T1000 (cell line): ENCODE measurements at places on chromosomes 7 and 10.

DNA sequence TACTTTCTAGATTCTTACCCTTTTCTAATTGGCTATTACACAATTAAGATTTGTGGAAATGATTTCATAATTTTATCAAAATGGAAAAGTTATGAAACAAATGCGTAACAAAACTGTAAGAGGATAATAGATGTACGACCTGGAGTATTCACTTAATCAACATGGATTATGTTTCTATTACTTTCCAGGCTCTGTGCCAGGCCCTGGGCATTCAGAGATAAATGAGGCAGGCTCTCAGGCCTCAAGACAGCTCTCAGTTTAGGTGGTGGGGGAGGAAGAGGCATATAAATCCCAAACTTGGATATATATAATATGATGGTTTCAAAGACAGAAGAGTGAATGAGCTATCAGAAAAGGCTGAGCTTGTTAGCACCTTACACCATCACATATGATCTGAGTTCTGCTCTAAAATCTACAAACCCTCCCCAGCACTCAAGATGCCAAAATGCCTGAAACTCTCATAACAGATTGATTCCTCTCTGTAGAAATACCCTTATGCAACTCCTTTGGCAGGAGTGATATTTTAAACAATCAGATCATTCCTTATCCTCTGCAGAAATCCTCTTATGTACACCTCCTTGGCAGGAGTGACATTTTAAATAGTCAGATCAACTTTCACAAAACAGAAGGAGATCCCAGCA is 42.5 kb downstream of the ACBD5 start:
- no peak for DNase-seq

- no peak for DNase-seq
Measured at GRCh38 chr10:68237173-68237572, 5.3 kb upstream of the ATOH7 start.

- DNase-seq: no peak
Measured at GRCh38 chr10:66746711-66747110, 179.1 kb upstream of the LRRTM3 start.

DNA sequence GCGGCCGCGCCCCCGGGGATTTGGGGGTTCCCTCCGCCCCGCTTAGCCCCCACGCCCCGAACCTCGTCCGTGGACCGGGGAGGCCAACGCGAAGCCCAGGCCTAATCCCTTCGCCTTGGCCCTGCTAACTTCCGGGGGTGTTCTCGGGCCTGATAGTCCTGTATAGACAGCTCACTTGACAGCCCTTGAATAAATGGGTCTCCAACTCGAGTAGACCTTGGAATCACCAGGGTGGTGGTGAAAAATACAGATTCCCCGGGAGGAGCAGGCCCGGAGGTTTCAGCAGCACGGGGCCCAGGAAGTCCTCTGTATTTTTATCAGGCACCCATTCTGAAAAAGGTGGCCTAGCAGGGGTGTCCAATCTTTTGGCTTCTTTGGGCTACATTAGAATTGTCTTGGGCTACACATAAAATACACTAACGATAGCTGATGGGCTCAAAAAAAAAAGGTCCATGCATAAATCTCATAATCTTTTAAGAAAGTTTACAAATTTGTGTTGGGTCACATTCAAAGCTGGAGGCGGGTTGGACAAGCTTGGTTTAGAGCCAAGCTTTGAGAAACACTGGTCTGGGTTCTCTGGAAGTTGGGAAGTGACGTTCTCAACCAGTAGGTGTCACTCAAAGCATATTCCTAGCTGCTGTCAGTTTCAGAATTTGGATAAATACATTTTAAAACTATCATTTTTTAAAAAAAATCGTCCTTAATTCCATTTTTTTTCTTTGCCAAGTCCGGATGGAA is 221.7 kb downstream of the PHTF2 start:
- peak; percentile 24 for DNase-seq

GRCh38 chr10:51510231-51510630 is 189.2 kb downstream of the CSTF2T start:
- no peak for DNase-seq

DNA sequence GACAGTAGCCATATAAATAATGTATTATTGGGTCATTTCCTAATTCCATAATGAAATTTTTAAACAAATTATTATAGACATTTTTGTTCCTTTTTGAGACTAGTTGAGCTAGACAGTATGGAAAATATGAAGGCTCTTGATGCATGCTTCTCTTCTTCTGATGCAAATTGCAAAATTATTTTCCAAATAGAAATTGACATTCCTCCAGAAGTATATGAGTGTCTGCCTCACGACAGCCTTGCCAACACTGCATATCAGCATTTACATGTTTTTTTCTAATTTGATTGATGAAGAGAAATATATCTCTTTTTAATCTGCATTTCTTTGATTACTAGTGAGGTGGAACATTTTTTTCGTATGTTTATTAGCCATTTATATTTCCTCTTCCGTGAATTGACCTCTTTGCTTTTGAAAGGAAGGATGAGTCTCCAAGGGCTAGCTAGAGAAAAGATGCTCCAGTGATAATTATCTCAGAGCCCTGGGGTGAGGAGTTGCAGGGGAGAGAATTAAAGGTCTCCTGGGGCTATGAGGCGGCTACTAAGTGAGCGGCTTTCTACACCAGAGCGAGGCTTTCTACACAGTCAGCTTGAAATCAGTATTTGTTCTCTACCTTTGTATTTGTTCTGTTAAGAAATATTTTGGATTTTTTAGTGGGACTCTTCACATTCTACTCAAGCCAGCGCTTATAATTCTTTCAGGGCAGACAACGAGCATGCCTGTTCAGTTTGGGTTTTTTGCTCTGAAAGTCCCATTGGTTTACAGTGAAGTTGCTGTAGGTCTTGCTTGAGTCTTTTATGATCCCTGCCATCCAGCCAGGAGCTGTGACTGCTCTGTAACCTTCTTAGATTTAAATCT is 712.2 kb upstream of the GALNT17 start:
- DNase-seq: no peak

DNA sequence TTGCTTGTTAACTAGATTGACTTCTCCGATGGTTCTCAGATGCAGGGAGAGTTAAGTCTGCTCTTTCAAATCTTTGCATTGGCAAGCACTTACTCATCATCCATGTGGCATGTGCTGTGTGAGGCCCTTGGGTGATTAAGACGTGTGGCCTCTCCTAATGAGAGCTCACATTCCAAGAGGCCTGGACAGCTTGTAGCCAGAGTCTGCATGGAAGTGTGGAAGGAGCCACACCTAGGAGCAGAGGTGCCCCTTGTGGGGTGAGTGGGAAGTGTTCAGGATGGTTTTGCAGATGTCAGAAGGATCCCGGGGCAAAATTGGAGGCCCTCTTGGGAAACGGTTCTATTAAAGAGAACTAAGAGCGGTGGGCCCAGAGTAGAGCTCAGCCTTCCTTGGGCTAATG is 225.9 kb downstream of the PAXIP1 start:
- DNase-seq: no peak

GRCh38 chr10:81969136-81969535 is 94.1 kb downstream of the NRG3 start:
- no peak for DNase-seq

DNA sequence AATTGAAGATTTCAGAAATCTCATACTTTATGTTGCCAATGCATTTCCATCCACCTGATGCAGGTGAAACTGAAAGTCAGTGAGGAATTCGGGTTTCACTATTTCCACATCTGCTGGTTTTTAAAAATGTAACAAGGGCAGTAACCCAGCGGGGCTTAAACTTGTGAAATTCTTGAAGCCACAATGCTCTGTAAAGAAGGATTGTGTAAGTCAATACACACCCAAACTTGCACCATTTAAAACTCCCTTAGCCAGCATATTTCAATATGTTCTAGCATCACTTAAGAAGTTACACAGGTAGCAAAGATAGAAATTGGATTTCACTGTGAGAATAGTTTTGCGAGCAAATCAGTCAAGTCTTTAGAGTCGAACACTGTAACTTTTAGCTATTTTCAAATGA is 386.1 kb downstream of the PLXDC2 start:
- DNase-seq: no peak

DNA sequence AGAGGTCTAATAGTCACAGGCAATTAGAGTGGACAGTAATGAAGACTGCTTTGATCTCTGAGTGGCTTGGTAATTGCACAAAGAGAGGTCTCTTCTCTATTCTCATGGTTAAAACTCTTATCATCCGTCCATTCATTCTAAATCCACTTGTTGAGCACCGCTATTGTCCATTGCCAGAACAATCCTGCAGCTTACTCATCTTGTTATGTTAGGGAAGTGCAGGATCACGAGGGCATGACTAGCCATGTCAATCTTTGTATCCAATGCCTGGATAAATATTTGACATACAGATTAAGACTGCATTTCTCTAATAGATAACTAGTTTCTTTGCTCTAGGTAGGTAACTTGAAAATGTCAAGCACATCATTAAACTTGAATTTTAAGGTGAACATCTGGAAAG is 14.9 kb downstream of the SFTPD start:
- DNase-seq: no peak

DNA sequence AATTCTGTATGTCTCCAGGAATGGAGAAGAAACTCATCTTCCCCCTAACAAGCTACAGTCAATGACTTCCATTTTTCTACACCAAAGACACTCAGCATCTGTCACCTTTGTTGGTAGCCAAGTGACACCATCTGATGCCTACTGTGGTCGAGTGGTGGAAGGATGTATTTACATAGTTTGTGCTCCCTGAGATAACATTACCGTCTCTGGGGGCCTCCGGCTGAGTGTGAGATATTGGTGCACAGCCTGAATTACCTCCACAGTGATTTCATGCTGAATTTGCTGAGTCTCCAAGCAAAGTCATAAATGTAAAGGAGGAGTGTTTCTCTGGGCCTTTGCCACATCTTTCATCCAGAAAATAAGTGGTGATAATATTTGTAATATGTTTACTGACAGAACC is 114.0 kb downstream of the GRID1 start:
- no peak for DNase-seq

- DNase-seq: no peak
Measured at GRCh38 chr10:124597846-124598165, 136.2 kb downstream of the LHPP start.
